ENCODE measurements at places on chromosomes 7 and 10. TPM values are rescaled to one million over a fixed set of nuclear protein-coding genes. Genes with fewer than 3 reads are reported as not detected.

The IDI2 gene
- not detected for total RNA-seq

The ATXN7L1 gene
- total RNA-seq: not detected

The TRIM73 gene
- 0.22 TPM for total RNA-seq

The SLC26A5 gene
- not detected for total RNA-seq

The GPR141 gene
- not detected for total RNA-seq

The GTF2IRD1 gene
- total RNA-seq: not detected

The PITX3 gene
- total RNA-seq: not detected

The TUBB8 gene
- not detected for total RNA-seq

The TSPAN12 gene
- total RNA-seq: not detected

The CRHR2 gene
- total RNA-seq: not detected

The CFAP46 gene
- 1.5 TPM for total RNA-seq

DNA sequence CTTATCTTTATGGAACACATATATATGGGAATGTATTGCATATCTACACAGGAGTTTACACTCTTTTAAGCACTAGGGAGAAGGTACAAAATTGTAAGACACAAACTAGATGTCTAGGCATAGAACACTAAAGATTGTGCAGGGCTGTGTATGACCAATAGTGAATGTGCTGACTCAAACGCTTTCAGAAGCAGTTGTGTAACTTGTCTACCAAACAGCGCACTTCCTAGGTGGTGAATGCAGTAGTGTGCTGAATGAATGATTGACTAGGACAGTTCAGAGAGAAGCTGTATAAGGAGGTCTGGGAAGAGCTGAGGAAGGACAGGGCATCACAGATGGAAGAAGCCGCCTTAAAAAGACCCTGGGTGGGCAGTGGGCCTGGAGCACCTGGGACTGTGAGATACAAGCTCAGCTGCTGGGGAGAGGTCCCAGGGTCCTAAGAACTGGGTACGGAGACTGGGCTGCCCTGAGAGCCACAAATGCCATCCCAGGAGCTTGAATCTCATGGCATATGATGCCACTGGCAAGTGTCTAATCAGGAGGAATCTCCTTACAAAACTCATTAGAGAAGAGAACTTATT lies 14.2 kb downstream of the CLRN3 start:
- H3K36me3 ChIP-seq: no peaks in the 10 kb centered on the region
- H3K27ac ChIP-seq: no peak overlapping the region
- H3K4me3 ChIP-seq: no peak overlapping the region
- no peaks in the 10 kb centered on the region for H3K4me1 ChIP-seq
- no peak for DNase-seq

DNA sequence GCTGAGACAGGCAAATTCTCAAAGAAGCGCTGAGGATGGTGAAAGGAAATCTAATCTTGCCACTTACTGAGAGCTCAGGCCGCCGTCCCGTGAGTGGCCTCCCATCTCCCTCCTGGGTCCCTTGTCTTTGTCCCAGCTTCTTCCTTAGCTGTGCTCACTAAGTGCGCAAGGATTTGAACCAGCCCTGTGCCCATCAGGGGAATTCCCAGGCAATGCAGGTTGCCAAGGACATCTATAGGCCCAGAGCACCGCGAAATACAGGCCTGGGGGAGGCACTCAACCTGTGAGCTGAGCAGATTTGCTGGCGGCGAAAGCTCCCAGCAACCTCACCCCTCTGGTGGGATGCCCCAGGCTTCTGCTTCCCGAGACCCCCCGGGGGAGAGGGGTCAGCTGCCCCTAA lies 64.8 kb downstream of the OAT start:
- no peak overlapping the region for H3K27ac ChIP-seq
- H3K4me3 ChIP-seq: no peak overlapping the region
- no peak for DNase-seq
- peaks cover 9% of the 10 kb centered on the region for H3K4me1 ChIP-seq
- no peaks in the 10 kb centered on the region for H3K36me3 ChIP-seq

DNA sequence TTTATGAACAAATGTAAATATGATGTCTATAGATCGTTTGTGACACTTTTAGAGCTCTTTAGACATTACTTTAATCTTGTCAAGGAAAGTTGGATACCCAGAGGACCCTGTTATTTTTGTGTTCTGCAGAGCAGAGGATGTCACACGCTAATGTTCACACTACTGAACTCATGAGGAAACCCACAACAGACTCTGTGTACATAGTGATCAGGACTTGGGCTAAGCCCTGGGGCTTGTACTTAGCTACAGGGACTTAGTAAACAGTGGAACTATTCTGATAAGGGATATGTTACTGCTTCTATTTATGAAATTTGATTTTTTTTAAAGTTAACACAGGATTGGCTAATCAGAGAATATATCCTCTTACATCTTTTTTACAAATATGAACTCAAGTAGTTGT lies 36.1 kb upstream of the ZNF518A start:
- no peak overlapping the region for H3K4me3 ChIP-seq
- H3K27ac ChIP-seq: no peak overlapping the region
- H3K27me3 ChIP-seq: no peaks in the 10 kb centered on the region
- no peaks in the 10 kb centered on the region for H3K36me3 ChIP-seq

DNA sequence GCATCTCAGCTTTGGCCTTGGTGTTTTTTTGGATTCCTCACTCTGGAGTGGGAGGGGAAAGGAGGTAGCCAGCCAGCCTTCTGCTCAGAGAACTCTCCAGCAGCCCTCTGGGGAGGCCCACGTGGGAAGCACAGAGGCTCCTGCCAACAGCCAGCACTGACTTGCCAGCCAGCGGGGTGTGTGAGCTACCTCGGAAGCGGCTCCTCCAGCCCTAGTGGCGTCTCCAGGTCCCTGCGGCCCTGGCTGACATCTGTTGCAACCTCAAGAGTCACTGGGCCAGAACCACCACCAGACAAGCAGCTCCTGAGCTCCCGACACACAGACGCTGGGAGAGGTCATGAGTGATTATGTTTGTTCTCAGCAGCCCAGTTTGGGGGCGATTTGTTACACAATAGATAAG lies 180.2 kb upstream of the FZD8 start:
- no peaks in the 10 kb centered on the region for H3K36me3 ChIP-seq
- H3K27me3 ChIP-seq: no peaks in the 10 kb centered on the region
- H3K4me3 ChIP-seq: no peak overlapping the region
- DNase-seq: no peak
- no peak overlapping the region for H3K27ac ChIP-seq

GRCh38 chr7:13117103-13117502 lies 429.7 kb downstream of the ARL4A start:
- H3K36me3 ChIP-seq: no peaks in the 10 kb centered on the region
- H3K27ac ChIP-seq: no peak overlapping the region
- no peak for DNase-seq

- H3K36me3 ChIP-seq: no peaks in the 10 kb centered on the region
- DNase-seq: no peak
- H3K27me3 ChIP-seq: no peaks in the 10 kb centered on the region
- peaks cover 30% of the 10 kb centered on the region for H3K4me1 ChIP-seq
- no peak overlapping the region for H3K4me3 ChIP-seq
- H3K27ac ChIP-seq: no peak overlapping the region
These were observed 4.7 kb upstream of the ITPRIP start for GRCh38 chr10:104342941-104343411.

DNA sequence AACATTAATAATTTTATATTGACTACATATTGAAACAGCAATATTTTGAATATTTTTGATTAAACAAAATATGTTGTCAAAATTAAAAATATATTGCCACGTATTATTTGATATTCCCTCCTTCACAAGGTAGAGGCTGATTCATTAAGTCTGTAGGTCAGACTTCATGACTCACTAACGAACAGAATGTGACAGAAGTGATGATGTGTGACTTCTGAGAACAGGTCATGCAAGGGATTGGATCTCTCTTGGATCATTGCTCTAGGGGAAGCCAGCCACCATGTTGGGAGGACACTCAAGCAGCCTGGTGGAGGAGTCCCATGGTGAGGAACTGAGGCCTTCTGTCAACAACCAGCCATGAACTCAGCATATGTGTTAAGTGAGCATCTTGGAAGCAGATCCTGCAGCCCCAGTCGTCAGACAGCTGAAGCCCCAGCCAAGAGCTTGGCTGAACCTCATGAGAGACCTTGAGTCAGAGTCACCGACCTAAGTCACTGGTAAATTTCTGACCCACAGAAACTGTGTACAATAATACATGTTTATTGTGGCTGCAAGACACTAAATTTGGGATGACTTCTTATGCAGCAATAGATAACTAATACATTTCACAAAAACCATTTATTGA lies 66.6 kb downstream of the HTR5A start:
- H3K4me1 ChIP-seq: no peaks in the 10 kb centered on the region
- no peaks in the 10 kb centered on the region for H3K36me3 ChIP-seq
- H3K27me3 ChIP-seq: no peaks in the 10 kb centered on the region
- H3K4me3 ChIP-seq: no peak overlapping the region
- DNase-seq: no peak

DNA sequence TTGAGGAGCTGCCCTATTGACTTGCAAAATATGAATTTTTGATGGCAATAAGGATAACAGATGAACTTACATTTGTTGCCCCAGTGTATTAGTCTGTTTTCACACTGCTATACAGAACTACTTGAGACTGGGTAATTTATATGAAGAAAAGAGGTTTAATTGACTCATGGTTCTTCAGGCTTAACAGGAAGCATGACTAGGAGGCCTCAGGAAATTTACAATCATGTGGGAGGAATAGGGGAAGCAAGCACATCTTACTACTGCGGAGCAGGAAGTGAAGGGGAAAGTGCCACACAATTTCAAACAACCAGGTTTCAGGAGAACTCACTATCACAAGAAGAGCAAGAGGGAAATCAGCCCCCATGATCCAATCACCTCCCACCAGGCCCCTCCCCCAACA lies 57.9 kb downstream of the ZNF22 start:
- H3K27me3 ChIP-seq: no peaks in the 10 kb centered on the region
- no peak overlapping the region for H3K4me3 ChIP-seq
- H3K36me3 ChIP-seq: no peaks in the 10 kb centered on the region
- no peaks in the 10 kb centered on the region for H3K4me1 ChIP-seq
- no peak overlapping the region for H3K27ac ChIP-seq
- no peak for DNase-seq

DNA sequence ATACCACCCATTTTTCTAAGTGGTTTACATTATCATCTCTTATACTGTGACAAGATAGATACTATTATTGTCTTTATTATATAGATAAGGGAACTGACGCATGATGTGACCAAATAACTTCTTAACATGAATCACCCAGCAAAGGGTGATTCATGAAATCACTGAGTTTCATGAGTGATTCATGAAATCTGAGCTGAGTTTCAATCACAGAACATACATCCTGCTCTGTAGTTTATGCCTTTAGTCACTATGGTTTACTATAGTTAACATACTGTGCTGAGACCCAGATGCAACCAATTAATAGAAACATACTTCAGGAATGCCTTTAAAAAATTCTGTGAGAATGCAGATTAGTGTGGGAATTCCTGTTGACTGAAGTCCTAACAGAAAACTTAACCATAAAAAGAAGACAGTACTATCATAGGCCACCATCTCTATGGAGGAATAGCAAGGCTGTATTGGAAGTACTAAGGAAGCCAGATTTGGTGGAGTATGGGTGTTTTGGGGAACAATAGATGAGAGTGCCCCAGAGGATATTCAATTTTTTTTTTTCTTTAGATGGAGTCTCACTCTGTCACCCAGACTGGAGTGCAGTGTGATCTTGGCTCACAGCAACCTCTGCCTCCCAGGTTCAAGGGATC lies 43.1 kb upstream of the SEMA3A start:
- H3K4me1 ChIP-seq: no peaks in the 10 kb centered on the region
- no peak overlapping the region for H3K4me3 ChIP-seq

DNA sequence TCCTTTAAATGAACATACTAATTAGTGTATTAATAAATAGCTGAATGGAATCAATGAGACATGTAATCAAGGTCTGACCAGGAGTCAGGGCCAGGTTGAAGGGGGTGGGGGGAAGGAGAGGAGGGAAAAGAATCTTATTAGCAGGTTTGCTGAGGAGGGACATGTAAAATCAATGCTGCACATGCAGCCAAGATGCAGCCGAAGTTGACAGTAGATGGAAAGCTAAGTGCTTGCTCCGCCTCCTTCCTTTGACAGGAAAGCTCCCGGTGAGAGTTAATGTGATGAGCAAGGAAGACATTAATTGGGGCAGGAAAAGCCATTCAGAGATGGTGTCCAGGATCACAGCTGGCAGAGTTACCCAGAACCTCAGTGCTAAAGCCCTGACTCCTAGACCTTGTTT lies 24.4 kb downstream of the PLXNA4 start:
- DNase-seq: no peak
- H3K4me3 ChIP-seq: no peak overlapping the region
- H3K27ac ChIP-seq: no peak overlapping the region
- H3K4me1 ChIP-seq: no peaks in the 10 kb centered on the region
- H3K36me3 ChIP-seq: no peaks in the 10 kb centered on the region

DNA sequence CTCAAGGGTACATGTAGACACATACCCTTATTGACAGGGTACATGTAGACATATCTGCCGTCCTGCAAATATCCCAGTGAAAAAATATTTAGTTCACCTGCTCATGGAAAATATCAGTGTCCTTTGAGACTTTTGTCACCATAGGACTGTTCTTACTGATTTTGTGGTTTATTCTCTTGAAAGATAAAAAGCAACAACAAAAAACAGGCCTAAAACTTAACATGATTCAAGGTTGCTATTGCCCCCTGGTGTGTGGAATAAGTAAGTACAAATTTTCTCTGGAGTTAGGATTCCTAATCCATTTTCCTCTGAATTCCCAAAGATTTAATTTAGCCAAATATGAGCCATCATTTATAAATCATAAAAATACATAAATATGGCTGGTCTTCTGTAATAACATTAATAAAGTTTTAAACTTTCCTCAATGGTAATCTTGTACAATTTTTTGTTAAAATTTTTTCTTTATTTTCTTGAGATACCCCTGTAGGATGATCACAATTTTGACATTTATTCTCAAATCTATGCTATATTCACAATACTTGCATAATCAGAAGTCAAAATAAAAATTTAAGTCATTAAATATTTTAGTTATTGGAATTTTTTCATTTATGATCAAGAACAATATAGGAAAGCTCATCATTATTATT lies 741.4 kb upstream of the POT1 start:
- no peaks in the 10 kb centered on the region for H3K4me1 ChIP-seq
- H3K27me3 ChIP-seq: no peaks in the 10 kb centered on the region
- H3K27ac ChIP-seq: no peak overlapping the region
- no peaks in the 10 kb centered on the region for H3K36me3 ChIP-seq
- DNase-seq: no peak

DNA sequence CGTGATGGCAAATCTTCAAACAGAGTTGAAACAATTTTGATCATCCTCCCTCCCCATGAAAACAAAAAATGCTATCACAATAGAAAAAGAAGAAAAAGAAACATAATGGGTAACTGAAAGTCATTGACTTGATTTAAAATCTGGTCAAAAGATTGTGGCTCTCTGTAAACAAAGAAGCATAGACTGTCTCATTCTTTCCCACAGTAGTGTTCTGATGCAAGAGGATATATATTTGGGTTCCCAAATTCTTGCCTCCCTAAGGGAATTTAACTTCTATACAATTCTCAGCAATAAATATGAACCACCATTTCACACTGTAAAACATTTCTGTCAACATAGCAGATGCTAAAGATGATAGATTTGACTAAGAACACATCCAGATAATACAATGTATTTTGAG lies 32.8 kb upstream of the MEOX2 start:
- H3K27me3 ChIP-seq: no peaks in the 10 kb centered on the region
- DNase-seq: no peak
- no peaks in the 10 kb centered on the region for H3K36me3 ChIP-seq
- H3K4me3 ChIP-seq: no peak overlapping the region
- H3K4me1 ChIP-seq: no peaks in the 10 kb centered on the region

Measured in Karpas-422 (cell line).